ENCODE measurements at places on chromosomes 16 and 17.

GRCh38 chr16:80303691-80304090 is 237.1 kb upstream of the DYNLRB2 start:
- DNase-seq = no peak

DNA sequence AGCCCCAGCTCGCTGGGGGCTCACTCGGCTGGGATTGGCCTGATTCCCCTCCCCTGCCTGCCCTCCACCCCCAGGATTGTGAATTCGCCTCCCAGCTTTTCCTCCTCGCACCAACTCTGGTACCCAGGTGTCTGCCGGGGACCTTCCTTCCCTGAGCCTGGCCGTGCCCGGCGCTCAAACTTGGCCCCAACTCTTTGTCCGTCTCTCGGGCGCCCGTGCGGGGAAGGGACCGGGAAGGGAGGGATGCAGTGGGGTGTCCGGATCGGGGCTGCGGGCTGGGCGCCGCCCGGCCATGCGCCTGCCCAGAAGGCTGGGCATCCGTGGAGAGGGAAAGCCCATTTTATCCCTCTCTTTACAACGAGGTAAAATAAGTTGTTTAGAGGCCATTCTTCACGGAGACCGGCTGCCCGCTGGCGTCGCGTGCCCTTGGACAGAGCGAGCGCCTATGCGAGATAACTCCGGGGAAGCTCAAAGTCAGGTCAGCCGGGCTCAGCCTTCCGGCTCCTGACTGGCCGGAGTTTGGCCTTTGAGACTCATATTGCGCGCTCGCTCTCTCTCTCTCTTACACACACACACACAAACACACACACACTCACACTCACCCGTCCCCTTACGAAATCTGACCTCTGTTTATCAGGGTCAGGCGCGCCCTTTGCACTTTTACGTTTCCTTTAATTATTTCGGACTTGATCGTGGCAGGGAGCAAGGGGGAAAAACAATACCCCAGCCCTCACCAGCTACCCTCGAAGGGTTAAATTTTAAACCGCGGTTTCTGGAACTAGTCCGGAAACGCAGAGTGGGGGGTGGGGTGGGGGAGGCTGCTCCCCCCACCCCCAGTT is 774 bp upstream of the MAF start:
- no peak for DNase-seq

DNA sequence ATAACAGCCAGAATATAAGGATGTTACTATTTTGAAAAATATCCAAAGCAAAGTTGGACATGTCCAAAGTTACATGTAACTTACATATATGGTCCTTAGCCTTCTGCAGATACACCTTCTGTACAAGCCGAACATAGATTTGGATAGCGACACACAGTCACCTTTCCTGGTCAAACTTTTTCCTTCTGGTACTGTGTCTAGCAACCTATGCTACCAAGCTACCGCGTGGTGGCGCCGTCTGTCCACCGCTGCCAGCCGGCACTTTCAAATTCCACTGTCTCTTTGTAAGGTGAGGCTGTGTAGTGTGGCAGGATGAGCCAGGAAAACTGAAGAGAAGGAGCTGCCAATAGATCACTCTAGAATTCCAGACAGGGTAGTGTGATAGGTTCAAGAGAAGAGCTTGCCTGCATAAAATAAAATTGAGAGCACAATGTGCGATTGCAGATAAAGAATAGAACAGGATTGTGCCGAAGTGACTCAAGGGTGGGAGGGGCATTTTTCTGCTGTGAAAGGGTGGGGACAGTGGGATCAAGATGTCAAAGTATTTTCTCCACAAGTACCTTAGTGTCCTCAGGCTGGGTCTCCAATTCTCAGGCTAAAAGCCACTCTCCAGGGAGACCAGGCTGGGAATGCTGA is 366.9 kb downstream of the SLC39A11 start:
- peak; percentile 63 for DNase-seq

DNA sequence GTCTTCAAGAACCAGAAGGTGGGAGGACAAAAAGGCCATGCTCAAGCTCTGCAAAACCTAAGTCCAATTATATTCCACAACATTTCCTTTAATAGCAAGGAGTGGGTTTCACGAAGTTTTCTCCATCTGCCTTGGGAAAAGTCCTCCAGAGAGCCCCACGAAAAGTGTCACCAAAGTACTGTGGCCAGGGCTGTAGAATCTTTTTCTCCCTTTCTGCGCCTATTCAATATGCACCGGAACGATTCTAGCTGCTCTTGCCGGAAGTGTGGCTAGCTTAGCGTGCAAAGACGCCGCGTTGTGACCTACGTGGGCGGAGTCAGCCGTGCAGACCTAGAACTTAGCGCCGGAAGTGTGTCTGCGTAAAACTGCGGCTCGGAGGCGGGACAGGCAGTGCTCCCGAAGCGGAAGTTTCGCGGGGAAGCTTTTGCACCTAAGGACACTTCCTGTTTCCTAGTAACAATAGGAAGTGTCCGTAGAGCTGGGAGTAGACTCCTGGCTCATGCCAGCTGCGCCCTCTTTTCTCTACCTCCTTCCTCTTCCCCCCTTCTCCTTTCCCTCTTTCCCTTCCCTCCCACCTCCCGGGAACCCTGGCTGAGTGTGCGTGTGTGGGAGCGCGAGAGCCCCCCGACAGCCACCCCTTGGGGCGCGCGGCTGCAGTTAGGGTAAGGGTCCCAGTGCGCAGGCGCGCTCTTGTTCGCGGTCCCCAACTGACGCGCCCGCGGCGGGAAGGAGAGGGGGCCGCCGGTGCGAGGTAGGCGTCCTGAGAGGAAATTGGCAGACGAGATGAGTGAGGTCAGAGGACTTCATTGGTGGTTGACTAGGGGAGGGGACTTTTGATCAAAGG is at the start of the genes ZNF646 and ZNF668:
Gene ZNF646, plus strand, starts transcription at position 453 of the 844 bp plus-strand sequence. CDS start 1,903 bp downstream, outside the sequence.
Gene ZNF668, minus strand, starts transcription at position 271 of the 844 bp plus-strand sequence. CDS start 9,781 bp downstream, outside the sequence.
- DNase-seq = peak; percentile 99

DNA sequence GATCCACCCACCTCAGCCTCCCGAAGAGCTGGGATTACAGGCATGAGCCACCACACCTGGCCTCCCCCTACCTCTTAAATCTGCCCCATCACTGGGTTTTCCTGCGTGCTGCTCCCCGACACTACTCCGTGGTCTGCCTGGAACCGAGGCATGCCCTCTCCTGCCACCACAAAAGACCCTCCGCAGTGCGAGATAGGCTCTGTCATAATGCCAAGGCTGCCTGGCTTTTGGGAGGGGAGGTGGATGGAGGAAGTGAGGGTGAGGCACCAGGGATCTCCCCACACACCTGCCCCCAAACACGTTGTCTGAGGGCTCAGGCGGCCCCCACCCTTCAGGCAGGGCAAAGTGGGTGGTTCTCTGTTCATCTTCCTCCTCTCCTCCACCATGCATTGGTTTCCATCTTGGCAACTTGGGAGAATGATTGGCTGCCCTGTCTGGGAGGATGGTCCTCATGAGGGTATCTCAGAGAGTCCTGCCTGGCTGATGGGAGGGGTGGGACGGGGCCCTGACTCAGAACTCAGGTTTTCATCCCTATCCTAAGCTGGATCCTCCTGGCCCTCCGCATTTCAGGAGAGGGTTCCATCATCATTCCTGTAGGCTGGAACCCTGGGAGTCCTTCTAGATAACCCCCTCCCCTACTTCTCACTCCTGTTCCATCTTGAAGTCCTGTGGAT is 23.2 kb downstream of the IGFBP4 start:
- DNase-seq = no peak

GRCh38 chr16:85403693-85404092 is 209.4 kb upstream of the GSE1 start:
- DNase-seq = no peak

- DNase-seq = no peak
Measured at GRCh38 chr16:1037394-1038257, 34.9 kb upstream of the SSTR5 start.

- peak; percentile 60 for DNase-seq
Measured at GRCh38 chr16:2663553-2664546, 18.5 kb upstream of the KCTD5 start.

DNA sequence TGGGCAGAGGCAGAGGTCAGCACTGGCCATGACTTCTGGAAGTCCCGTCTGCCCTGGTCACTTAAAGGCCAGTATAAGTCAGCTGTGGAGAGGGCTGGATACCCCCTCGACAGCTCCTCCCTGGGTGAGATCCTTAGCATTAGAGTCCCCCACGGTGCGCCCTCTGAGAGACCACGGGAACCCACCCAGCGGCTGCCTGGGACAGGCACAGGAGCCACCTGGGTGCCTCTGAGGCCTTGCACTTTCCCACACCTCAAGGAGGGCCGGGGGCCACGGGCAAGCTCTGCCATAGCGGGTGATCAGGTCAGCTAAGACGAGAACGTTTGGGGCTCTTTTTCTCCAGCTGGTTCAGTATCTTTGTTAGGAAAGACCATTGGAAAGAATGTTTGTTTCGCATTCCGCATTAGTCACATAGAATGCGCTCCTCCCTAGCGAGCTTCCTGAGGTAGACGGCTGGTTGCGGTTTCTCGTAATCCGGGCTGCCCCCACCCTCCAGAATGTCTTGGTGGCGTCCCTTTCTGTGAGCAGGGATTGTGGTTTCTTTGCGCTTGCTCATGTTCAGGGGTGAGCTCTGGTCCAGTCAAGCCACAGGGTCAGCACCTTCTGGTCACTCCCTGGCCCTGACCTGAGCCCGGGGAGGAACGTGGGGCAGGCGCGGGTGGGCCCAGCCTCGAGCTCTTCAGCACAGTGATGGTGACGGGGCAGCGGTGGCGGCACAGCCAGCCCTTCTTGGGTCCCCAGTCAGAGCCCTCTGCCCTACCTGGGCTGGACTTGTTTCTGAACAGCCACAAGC is 25.2 kb downstream of the NME3 start:
- DNase-seq = peak; percentile 88

DNA sequence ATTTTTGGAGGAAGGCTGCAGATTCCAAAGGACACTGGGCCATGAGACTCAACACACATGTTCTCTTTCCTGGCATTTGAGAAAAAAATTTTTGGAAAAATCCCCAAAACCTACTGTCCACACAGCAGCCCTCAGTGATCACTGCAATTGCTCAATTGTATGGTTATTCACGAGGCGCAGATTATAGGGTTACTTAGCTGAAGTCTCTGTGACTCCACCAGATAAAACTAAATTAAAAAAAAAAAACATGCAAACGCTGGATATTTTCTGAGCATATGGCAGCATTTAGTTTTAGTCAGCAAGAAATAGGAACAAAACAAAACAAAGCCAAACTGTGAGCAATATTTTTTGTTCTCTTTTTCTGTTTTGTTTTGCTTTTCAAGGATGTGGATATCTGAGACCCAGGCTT is 83.8 kb upstream of the FAM20A start:
- no peak for DNase-seq

GRCh38 chr16:86287664-86288201 is 222.6 kb upstream of the FOXF1 start:
- no peak for DNase-seq

DNA sequence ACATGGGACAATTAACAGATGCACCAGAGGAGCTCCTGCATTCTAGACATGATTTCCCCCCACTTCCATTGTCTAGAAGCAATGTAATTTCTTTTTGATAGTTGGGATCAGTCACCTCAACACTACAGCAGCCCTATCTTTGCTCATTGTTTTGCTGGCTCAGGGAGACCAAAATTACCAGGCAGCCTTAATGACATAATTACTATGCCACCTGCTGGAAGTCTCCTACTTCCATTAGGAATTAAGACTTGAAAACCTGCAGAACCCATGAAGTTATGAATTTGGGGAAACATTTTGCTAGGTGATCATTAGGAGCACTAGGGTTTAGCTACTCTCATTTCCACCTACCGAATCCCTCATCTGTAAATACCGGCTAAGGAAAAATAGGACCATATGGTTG is 312.0 kb upstream of the CA10 start:
- no peak for DNase-seq

- DNase-seq = no peak
Measured at GRCh38 chr17:50499270-50499669, 9.0 kb upstream of the MYCBPAP start.

GRCh38 chr17:43733956-43734355 is 24.6 kb downstream of the SOST start:
- no peak for DNase-seq

- no peak for DNase-seq
Measured at GRCh38 chr17:69098625-69099024, 37.9 kb upstream of the ABCA9 start.

GRCh38 chr17:49779739-49780231 is 8.7 kb upstream of the KAT7 start:
- peak; percentile 89 for DNase-seq

- no peak for DNase-seq
Measured at GRCh38 chr17:81453076-81453475, 57.8 kb downstream of the BAHCC1 start.
